Anterior cingulate cortex (tissue), 58 donors: ENCODE measurements at places on chromosomes 2 and 18.

DNA sequence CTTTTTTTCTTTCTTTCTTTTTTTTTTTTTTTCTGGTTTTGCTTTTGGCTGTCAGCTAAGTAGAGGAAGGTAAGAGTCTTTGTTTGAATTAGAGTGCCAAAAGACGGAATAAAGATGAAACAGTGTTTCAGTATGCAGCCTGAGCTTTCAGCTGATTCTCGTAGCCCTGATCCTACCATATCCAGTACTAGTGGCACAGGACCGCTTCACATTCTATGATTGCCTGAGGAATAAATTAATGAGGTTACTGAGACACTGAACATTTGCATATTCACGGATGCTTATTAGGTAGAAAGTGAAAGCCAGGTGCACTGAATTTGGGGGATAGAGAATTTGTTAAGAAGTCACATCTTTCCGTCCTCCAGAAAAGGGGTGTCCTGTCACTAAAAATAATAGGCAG, 421.5 kb upstream of the POU3F3 start:
- no peak for DNase-seq

DNA sequence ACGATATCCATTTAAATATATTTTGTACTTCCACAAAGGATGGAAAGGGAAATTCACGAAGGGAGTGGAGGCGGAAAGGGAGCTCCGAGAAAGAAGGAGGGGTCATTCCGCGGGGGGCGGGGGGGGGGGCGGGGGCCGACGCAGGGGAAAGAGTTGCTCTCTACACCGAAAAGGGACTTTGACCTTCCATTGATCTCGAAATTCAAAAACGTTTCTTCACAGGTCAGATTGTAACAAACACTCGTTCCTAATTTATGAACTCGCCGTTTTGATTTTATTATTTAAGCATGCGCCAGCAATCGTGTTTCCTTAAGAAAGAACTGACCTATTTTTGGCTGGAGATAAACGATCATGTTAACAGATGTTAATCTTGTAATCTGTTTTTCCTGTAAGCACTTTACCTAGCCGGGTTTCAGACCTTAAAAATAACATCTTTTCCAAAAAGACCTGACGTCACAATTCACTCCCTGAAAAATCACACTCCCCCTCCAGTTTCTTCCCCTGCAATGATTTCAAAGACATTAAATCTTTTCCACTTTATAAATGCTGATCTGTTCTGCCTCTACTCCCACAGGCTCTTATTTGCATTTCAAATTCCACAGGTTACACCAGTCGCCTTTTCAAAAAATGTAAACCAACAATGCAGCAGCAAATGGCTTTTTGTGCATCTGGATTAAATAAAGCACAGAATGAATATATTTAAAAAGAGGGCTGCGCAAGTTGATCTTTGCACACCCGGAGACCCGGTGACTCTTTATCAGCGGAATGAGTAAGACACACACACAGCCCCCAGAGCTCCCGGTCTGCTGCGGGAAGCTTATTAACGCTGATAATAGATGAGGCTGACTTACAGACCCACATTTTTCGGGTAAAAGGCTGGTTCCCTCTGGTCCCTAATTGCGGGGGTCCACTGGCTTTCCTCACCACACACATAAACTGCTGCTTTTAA, 1.6 kb downstream of the ZNF516 start:
- no peak for DNase-seq

- DNase-seq: no peak
These were observed 16.5 kb upstream of the NRP2 start for GRCh38 chr2:205665791-205666190.

DNA sequence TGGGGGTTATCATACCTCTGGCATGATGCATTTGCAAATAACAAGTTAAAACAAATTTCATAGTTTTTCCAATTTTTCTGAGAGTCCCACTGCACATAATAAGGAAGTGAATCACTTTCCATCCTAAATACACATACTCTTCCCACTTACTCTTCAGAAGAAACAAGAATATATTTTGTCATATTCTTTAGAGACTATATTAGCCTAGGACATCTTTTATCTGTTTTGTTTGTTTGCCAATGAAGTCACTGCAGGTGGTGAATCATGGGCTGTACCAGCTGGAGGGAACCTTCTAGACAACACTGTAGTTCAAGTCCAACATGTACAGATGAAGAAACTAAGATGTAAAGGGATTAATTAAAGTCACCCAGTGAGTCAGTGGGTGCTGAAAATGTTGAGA, 116.8 kb downstream of the XIRP2 start:
- DNase-seq: no peak

GRCh38 chr18:32280188-32280783, 90.4 kb downstream of the MEP1B start:
- DNase-seq: no peak

GRCh38 chr2:24404491-24404921, 44.2 kb upstream of the ITSN2 start:
- DNase-seq: no peak

- DNase-seq: no peak
These were observed 422.2 kb downstream of the XIRP2 start for GRCh38 chr2:167310442-167310841.

- DNase-seq: no peak
These were observed 696.9 kb upstream of the GYPC start for GRCh38 chr2:125959047-125959446.

GRCh38 chr2:236656166-236656565, 86.5 kb downstream of the ACKR3 start:
- DNase-seq: no peak

GRCh38 chr2:74227646-74228045, 29.2 kb downstream of the MTHFD2 start:
- DNase-seq: no peak

GRCh38 chr2:17373741-17374140, 144.5 kb downstream of the RAD51AP2 start:
- no peak for DNase-seq

DNA sequence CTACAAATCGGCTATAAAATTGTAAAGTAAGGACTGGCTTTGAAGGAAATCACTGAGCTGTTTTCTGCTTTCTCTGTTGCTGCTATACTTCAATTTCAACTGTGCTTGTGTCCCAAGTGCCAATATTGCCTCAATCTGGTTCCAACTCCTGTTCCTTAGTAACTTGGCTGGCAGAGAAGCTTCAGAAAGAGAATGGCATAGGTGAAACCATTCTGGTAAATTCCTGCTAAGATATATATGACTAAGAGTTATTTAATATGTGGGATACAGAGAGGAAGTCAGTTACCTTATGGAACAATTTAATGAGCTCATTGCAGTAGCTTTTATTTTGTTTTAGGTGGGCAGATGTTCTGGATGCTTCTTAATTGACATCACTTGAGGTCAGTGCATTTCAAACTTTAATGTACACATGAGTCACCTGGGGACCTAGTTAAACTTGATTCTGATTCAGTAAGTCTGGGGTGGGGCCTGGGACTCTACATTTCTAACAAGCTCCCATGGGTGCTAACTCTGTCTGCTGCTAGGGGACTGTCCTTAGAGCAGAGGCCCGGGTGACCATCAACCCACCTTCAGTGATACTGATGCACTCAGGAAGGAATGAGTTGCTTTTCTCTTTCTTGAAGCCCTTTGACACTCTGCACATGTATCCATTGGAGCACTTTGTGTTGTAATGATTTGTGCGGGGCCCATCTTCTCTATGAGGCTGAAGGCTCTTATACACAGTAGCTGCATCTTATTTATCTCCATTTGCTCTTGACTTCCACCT, 47.6 kb downstream of the LIPG start:
- no peak for DNase-seq

GRCh38 chr2:30113617-30114293, 33.1 kb upstream of the YPEL5 start:
- DNase-seq: no peak
